NCI-H774 (cell line): ENCODE measurements at places on chromosomes 4 and X.

- DNase-seq: no peak
Measured at GRCh38 chr4:167826281-167826680, 266.1 kb upstream of the ANXA10 start.

GRCh38 chr4:186405957-186406356, 140.0 kb downstream of the F11 start:
- no peak for DNase-seq

DNA sequence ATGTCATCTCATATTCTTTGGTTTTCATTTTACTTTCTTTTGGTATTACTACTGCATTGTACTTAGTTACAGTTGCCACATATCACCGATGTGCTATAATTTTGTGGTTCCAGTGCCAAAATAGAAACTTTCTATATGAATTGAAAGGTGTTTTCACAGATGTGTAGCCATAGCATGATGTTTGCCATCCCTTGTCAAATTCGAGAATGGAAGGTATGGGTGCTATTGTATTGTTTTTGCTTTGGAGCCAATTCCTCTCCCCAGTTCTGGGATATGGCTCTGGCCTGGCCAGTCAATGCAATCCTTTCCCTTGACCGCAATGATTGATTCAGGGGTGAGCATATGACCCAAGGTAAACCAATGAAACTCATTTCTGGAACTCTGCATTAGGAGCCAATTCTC, 86.2 kb upstream of the RPS6KA3 start:
- DNase-seq: no peak

- no peak for DNase-seq
Measured at GRCh38 chrX:104428231-104428630, 137.8 kb upstream of the IL1RAPL2 start.

GRCh38 chrX:15471028-15471427, 22.1 kb downstream of the PIR start:
- DNase-seq: peak; percentile 5
